ENCODE measurements at places on chromosomes 5 and 9. TPM values are rescaled to one million over a fixed set of nuclear protein-coding genes. Genes with fewer than 3 reads are reported as not detected.

TMEM215 gene
- not detected for total RNA-seq

NUTM2F gene
- not detected for total RNA-seq

DNA sequence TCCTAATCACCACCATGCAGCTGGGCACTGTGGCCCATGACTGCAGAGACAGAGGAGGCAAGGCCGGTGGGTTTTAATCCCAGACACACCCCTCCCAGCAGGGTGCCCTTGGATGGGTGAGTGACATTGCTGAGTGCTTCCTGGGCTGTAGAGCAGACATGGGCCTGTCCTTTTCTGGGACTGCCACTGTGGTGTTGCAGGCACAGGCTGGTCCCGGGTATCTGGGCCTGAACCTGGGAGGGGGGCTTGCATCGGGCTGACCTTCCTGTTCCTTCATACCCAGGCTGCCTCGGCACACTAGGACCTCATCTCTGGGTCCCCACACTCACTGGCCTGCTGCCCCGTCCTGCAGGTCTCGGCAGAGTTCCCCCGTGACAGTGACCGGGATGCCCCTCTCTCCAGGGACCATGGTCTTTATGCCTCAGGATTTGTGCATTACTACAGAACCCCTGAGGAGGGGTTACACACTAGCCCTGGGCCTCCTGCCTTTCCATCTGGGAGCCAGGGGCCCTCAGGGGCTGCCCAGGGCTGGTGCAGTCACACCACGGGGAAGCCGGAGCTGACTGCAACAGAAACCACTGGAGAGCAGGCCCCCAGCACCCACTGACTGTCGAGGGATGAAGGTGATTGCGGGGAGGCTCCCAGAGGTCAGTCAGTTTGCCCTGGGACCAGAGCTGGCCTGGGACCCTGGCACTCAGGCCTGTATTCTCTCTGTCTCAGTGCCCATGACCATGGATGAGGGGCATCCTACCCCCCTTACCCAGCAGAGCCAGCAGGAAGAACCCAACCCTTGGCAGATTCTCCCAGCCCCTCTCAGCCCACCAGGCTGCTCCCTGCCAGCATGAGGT is 8.9 kb upstream of the SLC25A48 start:
- DNase-seq, result no peak

DNA sequence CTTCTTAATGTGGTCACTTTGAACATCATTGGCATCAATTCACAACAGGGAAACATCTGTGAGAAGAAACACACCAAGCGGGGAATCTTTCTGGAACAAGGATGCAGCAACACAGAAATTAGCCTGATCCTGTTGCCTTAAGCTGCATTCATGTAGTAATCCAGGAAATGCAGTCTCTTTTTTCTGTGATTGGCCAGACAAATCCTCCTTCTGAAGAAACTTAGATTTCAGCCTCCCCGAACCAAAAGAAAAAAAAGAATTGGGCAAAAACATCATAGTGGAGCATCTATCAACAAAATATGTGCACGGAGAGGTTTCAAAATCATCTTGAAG is 7.2 kb upstream of the XPA start:
- DNase-seq, result no peak

GRCh38 chr9:114732823-114733222 is 50.8 kb upstream of the TEX48 start:
- no peak for DNase-seq

Measured in breast epithelium (tissue), 4 donors.